ENCODE measurements at places on chromosomes 3 and 15. TPM values are rescaled to one million over a fixed set of nuclear protein-coding genes. Genes with fewer than 3 reads are reported as not detected.

GRCh38 chr3:15310491-15311370, 21.7 kb downstream of the SH3BP5 start:
- no peak overlapping the region for H3K4me3 ChIP-seq
- H3K36me3 ChIP-seq: 0 out of 2 replicates have a peak, but pooled peaks cover 4% of the 10 kb centered on the region
- H3K27me3 ChIP-seq: no peaks in the 10 kb centered on the region
- DNase-seq: no peak
- H3K27ac ChIP-seq: no peak overlapping the region

The MFSD1 gene
- total RNA-seq: 10.4 TPM

The GOLGA6B gene
- total RNA-seq: 0.33 TPM

- H3K4me3 ChIP-seq: no peak overlapping the region
- no peaks in the 10 kb centered on the region for H3K27me3 ChIP-seq
- no peaks in the 10 kb centered on the region for H3K36me3 ChIP-seq
These were observed 996 bp upstream of the XIRP1 start for GRCh38 chr3:39193391-39193790.

The DUOXA2 gene
- not detected for total RNA-seq

The ROPN1B gene
- not detected for total RNA-seq

The PLSCR5 gene
- total RNA-seq: not detected

DNA sequence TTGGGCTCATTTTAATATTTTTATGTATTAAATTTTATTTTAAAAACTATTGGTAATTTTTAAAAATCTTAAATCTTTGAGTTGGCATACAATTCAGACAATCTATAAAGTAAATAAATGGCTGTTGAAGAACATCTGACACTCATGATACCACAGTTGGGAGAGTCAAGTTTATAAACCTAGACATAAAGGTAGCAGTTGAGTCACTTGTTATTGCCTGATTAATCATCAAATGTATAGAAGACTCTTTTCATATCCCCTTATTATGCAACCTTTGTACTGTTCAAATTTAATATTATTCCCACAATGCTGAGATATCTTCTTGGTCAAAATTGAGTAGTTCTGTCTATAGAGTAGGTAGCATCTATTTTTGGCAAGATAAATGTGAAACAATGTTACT, 19.6 kb downstream of the PAQR9 start:
- H3K27ac ChIP-seq: no peak overlapping the region
- no peak overlapping the region for H3K4me3 ChIP-seq
- H3K36me3 ChIP-seq: no peaks in the 10 kb centered on the region
- no peaks in the 10 kb centered on the region for H3K27me3 ChIP-seq

GRCh38 chr3:2823031-2823430, 287.1 kb downstream of the IL5RA start:
- no peak overlapping the region for H3K27ac ChIP-seq
- no peak for DNase-seq
- H3K36me3 ChIP-seq: no peaks in the 10 kb centered on the region
- no peaks in the 10 kb centered on the region for H3K4me1 ChIP-seq
- H3K27me3 ChIP-seq: no peaks in the 10 kb centered on the region

DNA sequence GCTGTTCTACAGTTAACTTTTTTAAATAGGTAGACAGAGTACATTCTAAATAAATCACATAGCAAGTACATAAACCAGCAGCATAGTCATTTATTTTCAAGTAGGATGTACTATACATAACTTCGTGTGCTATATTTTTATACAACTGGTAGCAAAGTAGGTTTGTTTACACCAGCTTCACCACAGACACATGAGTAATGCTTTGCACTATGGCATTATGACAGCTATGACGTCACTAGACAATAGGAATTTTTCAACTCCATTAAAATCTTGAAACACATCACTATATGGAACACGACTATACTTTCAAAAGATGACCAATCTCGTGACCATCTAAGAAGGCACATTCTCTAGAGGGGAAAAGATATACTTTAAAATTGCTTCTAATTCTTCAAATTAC, 3.5 kb downstream of the TEX55 start:
- no peaks in the 10 kb centered on the region for H3K4me1 ChIP-seq
- no peaks in the 10 kb centered on the region for H3K27me3 ChIP-seq
- H3K27ac ChIP-seq: no peak overlapping the region
- peaks cover 9% of the 10 kb centered on the region for H3K36me3 ChIP-seq
- H3K4me3 ChIP-seq: no peak overlapping the region
- DNase-seq: no peak

GRCh38 chr15:57537072-57537471, 54.6 kb upstream of the MYZAP start:
- H3K4me1 ChIP-seq: peaks cover 4% of the 10 kb centered on the region
- no peak overlapping the region for H3K27ac ChIP-seq
- H3K27me3 ChIP-seq: no peaks in the 10 kb centered on the region
- DNase-seq: peak; percentile 68
- H3K36me3 ChIP-seq: peaks cover 29% of the 10 kb centered on the region

GRCh38 chr3:197478746-197479668, 76.8 kb downstream of the BDH1 start:
- no peaks in the 10 kb centered on the region for H3K36me3 ChIP-seq
- H3K27me3 ChIP-seq: no peaks in the 10 kb centered on the region
- DNase-seq: no peak

- H3K4me3 ChIP-seq: no peak overlapping the region
- DNase-seq: no peak
- no peaks in the 10 kb centered on the region for H3K36me3 ChIP-seq
- no peaks in the 10 kb centered on the region for H3K4me1 ChIP-seq
- no peaks in the 10 kb centered on the region for H3K27me3 ChIP-seq
- no peak overlapping the region for H3K27ac ChIP-seq
These were observed 124.6 kb downstream of the AKAP13 start for GRCh38 chr15:85504749-85505676.

DNA sequence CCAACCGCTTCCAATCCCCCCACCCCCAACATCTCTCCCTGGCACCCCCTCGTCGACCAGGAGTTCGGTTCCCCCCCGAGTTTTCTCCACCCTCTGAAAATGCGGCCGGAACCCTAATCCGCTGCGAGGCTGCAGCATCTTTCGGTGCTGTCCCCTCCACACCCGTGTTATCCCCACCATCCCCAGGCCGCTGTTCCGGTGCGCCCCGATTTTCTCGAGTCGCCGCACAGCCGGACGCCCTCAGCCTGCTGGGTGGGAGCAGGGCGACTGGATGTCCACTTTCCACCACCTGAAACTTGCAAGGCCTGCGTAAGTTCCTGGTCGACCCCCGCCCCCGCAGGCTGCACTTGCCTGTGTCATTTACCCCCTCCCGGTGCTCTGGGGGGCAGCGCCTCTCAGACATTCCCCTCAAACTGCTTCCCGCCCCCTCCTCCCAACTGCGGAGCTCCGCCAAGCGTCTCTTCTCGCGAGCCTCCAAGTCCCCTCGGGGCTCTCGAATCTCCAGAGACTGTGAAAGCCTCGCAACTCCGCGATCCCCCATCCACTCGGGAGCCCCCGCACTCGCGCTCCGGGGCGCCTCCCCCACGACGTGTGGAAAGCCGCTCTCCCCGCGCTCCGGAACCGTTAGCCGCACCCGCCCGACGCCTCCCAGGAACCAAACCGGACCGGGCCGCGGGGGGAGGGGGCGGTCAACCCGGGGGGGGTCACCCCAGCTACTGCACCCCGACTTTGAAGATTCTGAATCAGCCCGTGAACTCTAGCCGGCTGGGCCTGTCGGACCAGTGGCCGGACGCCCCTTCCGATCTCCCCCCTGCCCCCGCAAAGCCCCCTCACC, 566 bp downstream of the ETV5 start:
- no peak overlapping the region for H3K27ac ChIP-seq
- H3K36me3 ChIP-seq: no peaks in the 10 kb centered on the region
- peak; percentile 74 for DNase-seq
- H3K4me1 ChIP-seq: peaks cover 2% of the 10 kb centered on the region
- H3K4me3 ChIP-seq: peak overlapping the region; percentile 91

DNA sequence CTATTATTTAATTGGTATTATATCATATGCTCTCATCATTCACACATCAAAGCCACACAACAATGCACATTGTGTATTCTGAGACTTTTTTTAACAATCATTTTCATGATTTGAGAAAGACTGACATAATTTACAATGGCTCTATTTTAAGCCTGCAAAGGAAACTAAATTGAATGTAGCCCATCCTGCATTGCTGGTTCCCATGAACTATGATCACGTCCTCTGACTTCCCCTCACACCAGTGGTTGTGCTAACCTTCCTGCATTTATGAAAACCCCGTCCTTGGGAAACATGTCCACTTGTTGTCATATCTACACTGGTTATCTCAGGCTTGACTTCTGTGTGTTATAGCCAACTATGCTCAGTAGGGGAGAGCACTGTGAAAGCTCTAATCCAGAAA, 546.2 kb downstream of the MECOM start:
- no peaks in the 10 kb centered on the region for H3K4me1 ChIP-seq
- no peak for DNase-seq
- H3K36me3 ChIP-seq: no peaks in the 10 kb centered on the region
- H3K4me3 ChIP-seq: no peak overlapping the region
- H3K27me3 ChIP-seq: no peaks in the 10 kb centered on the region

The PLD1 gene
- total RNA-seq: 1.5 TPM

DNA sequence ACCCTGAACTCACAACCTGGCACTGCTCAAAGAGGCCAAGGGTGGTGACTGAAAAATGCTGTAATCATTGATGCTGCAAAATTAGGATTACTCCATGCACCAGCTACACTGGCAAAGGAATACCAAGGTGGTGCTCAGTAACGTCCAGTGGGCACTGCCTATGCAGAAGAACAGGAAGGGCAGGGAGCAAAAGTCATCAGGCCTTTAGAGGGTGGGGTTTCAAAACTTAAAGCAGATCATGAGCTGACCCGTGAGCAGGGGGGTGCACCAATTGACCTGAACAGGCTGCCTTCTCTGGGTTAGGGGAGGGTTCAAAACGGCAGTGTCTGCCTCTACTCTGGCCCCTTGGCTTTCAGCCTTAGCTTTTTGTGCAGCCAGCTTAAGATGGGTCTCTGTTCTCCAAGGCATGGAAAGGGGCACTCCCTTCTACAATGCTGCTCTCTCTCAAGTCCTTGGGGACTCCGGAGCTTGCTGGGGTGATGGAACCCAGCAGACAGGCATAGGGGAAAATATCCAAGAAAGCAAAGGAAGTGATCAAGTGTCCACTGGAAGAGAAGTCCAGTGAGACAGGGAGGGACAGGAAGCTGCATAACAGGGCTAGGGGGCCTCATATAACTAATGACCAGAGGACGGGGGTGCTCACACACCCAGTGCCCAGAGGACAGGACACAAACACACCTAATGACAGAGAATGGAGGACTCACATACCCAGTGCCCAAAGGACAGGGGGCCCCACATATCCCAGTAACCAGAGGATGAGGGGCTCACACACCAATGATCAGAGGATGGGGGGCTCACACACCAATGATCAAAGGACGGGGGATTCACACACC, 11.4 kb downstream of the RAB6B start:
- no peaks in the 10 kb centered on the region for H3K36me3 ChIP-seq
- no peaks in the 10 kb centered on the region for H3K4me1 ChIP-seq
- H3K27me3 ChIP-seq: no peaks in the 10 kb centered on the region
- H3K4me3 ChIP-seq: no peak overlapping the region
- DNase-seq: no peak

DNA sequence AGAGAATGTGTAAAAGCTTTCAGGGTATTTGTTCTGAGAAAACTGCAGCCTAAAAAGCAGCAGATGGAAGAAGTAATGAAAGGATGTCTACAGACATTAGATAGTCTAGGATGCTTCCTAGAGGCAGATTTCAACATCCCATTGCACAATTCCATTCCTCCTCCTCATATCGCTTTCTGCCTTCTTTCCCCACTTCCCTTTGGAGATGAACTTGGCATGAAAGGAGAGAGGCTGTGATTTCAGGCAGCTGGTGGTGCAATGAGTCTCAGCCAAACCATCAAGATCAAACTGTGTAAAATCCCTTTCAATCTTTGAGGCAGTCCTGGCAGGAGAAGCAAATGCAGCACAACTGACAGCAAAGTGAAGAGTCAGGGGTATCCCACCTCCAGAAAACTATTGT, 438.7 kb upstream of the KCNMB2 start:
- H3K4me3 ChIP-seq: no peak overlapping the region
- DNase-seq: no peak
- H3K4me1 ChIP-seq: no peaks in the 10 kb centered on the region
- peaks cover 10% of the 10 kb centered on the region for H3K36me3 ChIP-seq

DNA sequence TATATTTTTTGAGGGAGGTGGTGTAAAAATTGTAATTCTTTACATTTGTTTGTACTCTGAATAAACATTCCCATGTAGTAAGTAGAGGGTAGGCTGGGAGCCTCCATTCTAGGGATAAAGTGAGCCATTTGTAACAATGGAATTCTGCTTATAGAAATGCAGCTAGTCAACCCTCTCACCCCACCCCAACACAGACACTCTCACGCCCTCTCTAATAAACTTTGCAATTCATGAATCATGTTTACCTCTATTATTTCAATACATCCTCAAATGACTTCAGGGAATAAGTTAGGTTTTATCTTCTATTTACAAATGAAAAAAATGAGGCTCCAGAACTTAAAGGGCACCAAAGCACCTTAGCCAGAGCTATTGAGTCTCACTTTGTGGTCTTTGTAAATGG, 56.5 kb upstream of the PDZRN3 start:
- no peak overlapping the region for H3K4me3 ChIP-seq
- H3K4me1 ChIP-seq: peaks cover 7% of the 10 kb centered on the region
- H3K36me3 ChIP-seq: no peaks in the 10 kb centered on the region
- no peak for DNase-seq

GRCh38 chr15:68292157-68292781, 14.7 kb downstream of the FEM1B start:
- H3K27ac ChIP-seq: no peak overlapping the region
- H3K4me1 ChIP-seq: no peaks in the 10 kb centered on the region
- DNase-seq: no peak
- H3K27me3 ChIP-seq: no peaks in the 10 kb centered on the region

GRCh38 chr3:62950210-62950609, 75.0 kb upstream of the CADPS start:
- peaks cover 5% of the 10 kb centered on the region for H3K4me1 ChIP-seq
- H3K27ac ChIP-seq: peak overlapping the region; percentile 61
- DNase-seq: peak; percentile 48
- H3K27me3 ChIP-seq: no peaks in the 10 kb centered on the region
- peaks cover 13% of the 10 kb centered on the region for H3K36me3 ChIP-seq
